Right ventricle myocardium inferior (tissue), 1 donor: ENCODE measurements at places on chromosomes 11 and 22.
A peak's percentile ranks its signal among the peaks of the same experiment; 100 is the strongest.

GRCh38 chr11:33897761-33898375, 6.0 kb upstream of the LMO2 start:
- no peak for DNase-seq

DNA sequence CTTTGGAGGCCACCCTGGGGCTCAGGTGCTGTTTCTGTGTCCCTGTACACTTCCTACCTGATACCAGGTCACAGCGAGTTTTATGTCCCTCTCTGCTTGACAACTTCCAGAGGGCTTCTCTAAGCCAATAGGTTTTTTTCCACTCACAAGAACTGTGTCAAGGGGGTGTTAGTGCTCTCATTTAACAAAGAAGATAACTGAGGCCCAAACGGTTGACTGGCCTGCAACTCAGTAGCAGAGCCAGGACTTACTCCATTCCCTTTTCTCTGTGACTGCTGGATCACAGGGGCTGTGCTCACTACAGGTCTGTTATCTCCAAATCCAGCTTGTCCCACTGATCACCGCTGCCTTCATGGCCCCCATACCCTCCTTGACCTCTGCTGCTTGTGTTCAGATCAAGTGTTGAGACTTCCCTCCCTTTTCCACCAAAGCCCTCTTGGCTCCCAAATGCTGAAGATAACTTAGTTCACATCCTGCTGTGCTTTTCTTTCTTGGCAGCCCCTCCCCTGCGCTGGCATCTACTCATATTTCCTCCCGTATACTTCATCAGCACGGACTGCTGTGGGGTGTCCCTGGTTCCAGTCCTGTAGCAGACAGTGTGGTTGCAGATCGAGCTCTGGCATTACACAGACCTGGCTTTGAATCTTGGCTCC, 41.3 kb downstream of the POU2F3 start:
- DNase-seq = no peak

DNA sequence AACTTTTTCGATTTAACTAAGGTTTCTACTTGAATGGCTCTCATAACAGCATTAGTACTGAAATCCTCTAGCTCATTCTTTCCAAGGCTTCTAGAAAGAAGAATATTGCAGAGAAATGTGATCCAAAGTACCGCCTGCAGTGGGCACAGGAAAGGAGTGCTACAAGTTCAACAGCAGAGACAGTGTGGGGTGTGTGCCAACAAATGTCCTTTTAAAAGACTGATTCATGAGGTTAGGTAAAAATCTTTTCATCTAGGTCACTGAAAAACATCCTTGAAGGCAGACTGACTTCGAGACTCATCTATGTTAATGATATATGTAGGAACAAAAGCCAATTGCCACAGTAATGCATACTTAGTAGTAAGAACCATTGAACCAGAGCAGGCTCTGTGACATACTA, 349.1 kb upstream of the PITPNB start:
- no peak for DNase-seq

- DNase-seq = no peak
Measured at GRCh38 chr22:23187871-23188700, 7.8 kb downstream of the BCR start.

DNA sequence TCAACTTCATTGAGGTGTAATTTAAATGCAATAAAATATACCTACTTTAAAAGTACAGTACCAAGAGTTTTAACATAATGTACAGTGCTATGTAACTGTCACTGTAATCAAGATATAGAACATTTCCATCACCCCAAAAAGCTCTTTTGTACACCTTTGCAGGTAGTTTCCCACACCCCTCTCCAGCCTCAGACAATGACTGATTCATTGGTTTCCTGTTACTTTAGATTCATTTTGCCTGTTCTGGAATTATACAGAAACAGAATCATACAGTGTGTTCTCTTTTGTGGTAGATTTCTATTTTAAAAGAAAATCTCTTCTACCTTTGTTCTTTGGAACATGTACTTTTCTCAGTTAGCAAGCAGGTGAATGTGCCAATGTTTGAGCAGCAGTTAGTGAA, 38.2 kb downstream of the SHISA8 start:
- no peak for DNase-seq

- DNase-seq = no peak
Measured at GRCh38 chr11:68331338-68331947, 19.1 kb downstream of the LRP5 start.

DNA sequence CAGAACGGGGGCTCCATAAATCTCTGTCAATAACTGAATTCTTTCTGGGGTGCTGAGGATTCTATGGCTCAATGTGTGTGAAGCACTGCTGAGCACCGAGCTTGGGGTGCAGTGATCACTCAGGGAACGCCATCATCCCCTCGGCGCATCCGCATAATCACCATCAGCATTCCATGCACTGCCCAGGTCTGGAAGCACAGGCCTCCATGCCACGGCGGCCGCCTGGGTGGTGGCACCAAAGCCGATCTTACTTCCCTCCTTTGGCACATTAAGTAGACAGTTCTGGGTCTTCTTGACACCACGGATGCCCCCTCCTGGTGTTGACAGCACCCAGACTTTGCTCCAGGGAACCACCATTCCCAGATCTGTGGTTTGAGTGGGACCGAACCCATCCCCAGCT, 15.6 kb downstream of the LTO1 start:
- DNase-seq = no peak

GRCh38 chr11:134503100-134503499, 91.1 kb upstream of the B3GAT1 start:
- DNase-seq = no peak

- no peak for DNase-seq
Measured at GRCh38 chr11:62853279-62853965, 14.0 kb upstream of the WDR74 start.

GRCh38 chr11:120869097-120869496, 154.8 kb upstream of the TBCEL start:
- no peak for DNase-seq

- DNase-seq = peak; percentile 80
Measured at GRCh38 chr11:69295995-69296889, 2.3 kb downstream of the MYEOV start.

DNA sequence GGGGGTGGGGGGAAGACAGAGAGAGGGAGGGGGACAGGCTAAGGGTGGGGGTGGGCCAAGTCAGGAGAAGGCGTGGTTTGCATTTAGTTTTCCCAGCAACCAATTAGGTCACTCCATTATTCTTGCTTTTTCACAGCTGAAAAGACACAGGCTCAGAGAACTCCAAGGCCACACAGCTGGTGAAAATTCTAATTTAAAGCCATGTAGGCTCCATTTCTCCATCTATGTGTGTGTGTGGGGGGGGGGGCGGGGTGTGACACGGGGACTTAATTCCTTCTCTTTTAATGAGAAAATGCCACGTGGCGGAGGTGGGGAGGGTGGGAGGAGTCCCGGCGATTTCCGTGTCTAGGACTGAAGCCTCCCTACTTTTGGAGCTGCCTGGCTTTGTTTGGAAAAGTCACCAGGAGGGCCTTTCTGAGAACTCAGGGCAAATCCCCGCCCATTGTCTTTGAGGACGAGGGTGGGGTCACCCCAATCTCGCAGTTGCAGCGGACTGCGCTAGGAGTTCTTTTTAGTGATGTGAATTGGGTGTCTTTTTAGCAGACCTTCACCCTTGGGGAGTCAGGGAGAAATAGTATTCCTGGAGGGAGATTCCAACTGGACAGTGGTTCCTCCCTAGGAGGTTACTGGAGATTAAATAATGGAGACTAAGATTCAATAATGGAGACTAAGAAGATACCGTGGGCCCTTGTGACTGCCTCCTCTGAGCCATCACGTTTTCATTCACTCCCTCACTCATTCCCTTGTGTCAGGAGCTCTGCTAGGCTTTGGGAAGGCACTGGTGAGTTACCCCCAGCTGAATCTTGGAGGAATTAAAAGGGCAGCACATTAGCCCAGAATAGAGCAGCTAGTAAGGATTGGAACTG, 36.4 kb upstream of the PTPRJ start:
- no peak for DNase-seq

DNA sequence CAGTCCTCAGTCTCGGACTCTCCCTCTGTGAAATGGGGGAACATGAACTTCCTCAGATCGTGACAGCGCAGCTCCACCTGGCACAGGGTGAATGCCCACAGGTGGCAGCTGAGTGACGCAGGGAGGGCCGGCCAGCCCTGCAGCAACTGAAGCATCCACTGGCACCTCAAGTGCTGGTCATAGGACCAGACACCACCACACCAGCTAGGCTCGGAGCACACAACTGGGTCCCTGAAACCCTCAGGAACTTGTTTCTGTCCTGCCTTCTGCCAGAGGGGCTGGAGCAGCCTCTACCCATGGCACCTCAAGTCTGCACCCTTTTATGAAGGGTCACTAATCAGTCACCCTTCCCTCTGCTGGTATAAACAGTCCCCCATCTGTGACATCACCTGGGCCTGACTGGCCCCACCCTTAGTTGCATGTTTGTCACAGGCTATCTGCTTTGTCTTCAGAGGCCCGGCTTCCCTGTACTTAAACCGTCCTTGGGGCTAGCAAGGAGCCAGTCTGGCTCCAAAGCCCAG, 7.4 kb upstream of the CDC42BPG start:
- no peak for DNase-seq

DNA sequence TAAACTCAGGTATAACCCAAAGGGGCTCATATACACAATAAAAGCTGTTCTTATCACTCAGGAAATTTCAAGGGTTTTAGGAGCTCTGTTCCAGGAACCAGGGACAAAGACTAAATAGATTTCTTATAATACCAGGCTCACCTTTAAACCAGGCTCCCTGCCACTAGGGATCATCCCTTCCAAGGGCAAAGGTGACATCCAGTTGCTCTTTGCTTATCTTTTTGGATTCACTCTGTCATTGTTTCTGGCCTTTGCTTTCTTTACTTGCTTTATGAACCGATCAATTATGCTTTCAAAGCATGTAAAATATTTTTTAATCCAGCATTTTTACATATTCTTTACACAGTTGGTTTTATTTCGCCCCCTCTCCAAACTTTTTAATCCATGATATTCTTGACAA, 321.7 kb upstream of the SYN3 start:
- no peak for DNase-seq

DNA sequence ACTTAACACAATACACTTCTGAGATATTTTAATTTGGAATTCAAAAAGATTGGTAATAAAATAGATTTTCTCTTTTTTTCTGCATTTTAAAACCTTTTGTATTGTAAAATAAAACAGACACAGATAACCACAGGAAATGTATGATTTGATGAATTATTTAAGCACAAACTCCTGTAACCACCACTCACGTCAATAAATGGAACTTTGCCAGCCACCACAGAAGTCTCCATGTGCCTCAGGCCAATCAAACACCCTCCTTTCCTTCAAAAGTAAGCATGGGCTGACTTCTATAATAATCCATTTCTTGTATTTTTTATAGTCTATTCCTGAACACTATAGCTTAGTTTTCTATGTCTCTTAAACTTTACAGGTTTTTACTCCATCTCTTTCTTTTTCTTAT, 721.7 kb downstream of the DLG2 start:
- no peak for DNase-seq

- DNase-seq = peak; percentile 43
Measured at GRCh38 chr22:50729391-50730012, 8.5 kb upstream of the ACR start.

DNA sequence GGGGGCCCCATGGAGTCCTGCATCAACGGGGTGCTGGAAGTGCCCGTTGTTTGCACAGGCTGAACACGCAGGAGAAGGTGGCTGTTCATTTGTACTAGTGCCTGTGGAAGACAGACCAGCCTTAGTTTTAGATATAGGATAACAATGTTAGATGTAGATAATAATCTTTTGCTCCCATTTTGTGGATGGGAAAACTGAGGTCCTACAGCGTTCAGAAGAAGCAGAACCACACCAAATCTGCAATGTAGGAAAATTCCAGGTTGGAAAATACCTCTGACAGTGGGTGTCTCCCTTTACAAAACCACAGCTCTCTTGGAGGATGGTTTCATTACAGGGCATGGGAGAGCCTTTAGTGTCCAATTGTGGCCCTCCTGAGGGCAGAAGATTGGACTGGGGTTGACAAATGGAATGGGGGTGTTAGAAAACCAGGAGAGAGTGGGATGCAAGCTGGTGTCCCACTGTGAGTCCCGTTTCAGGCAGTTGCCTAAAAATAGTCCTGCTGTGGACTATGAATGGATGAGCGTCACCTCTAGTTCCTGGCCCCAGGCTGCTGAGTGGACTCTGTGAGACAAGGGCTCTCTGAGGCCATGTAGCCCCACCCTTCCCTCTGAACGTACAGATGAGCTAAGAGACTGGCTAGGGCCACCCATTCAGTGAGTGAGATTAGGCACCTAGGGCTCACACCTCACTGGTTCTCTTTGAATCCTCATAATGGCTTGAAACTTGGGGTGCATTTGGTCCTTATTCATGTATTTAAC, 508.8 kb downstream of the MN1 start:
- DNase-seq = no peak

GRCh38 chr11:46048198-46048597, 73.1 kb downstream of the PHF21A start:
- DNase-seq = no peak

GRCh38 chr11:46604796-46605195, 11.0 kb upstream of the AMBRA1 start:
- no peak for DNase-seq

GRCh38 chr11:91272089-91272488, 952.5 kb upstream of the FAT3 start:
- DNase-seq = no peak

DNA sequence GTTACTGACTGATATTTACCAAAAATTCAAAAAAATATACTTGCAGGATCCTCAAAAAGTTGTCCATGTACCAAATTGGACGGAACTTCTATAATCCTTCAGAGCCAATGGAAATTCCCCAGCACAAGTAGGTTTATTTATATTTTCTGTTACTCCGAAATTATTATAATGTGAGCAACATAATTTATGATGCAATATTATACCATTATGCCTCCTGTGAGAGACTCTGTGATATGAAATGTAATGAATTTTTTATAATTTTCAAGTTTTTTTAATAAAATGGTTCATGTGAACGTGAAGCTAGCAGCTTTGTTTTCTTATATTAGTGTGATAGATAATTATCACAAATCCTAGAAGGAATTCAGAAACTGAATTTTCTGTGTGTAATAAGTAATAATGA, 18.2 kb downstream of the PIWIL4 start:
- no peak for DNase-seq

GRCh38 chr11:68142441-68143309, 21.5 kb upstream of the CHKA start:
- no peak for DNase-seq

GRCh38 chr11:61917334-61918109, at the start of gene RAB3IL1:
Gene RAB3IL1, minus strand, starts transcription at chr11:61917566. Its CDS starts 199 bp downstream, at chr11:61917367.
- peak; percentile 88 for DNase-seq

- no peak for DNase-seq
Measured at GRCh38 chr11:21631991-21632390, 560.9 kb upstream of the ANO5 start.

DNA sequence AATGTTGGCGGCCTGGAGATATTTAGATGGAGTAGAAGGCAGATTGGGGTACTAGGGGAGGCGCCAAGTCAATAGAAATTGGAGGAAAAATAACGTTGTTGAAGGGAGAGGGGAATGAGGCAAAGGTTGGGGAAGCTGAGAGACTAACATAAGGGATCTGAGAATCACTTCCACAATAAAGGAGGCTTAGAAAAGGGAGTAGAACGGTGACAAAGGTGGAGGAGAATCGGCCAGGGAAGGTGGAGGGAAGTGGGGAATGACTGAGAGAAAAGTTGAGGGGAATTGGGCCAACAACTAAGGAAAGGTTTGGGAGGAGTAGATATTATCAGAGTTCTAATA, 510 bp downstream of the PPME1 start:
- DNase-seq = no peak
